Tibial nerve (tissue), 4 donors: ENCODE measurements at places on chromosomes 7 and 10. TPM values are rescaled to one million over a fixed set of nuclear protein-coding genes. Genes with fewer than 3 reads are reported as not detected.

DNA sequence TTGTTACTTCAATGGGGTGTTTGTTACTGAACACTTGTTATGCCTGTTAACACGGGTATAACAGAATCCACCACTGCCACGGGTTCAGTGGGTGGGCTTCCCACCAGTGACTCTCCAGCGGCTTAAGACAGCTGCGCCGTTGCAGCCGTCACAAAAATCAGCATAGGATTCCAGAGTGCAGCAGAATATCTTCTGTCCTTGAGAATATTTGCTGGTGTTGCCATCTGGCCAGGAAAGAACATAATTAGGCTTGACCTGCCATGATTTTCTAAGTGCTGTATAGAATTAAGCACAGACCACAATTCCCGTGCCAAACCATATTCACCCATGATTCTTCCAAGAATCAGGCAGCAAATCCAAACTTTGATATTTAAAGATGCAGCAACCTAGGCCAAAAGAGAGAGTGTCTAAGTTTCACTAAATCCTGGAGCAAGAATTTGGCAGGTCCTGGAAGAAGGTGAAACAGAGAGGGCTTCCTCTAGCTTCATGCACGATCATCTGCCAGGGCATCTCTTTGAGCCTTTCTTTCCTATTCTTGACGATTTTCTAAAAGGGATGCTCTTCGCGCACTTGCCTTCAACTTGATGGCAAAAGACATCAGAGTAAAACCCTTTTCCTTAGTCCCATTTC, 95.0 kb downstream of the FRMD4A start:
- H3K4me1 ChIP-seq = no peaks in the 10 kb centered on the region
- no peaks in the 10 kb centered on the region for H3K36me3 ChIP-seq

GRCh38 chr10:90579602-90580242, 278.1 kb downstream of the HTR7 start:
- H3K4me3 ChIP-seq = no peak overlapping the region
- no peak for DNase-seq
- H3K36me3 ChIP-seq = no peaks in the 10 kb centered on the region
- H3K27me3 ChIP-seq = no peaks in the 10 kb centered on the region
- no peaks in the 10 kb centered on the region for H3K4me1 ChIP-seq

EGFR gene
- total RNA-seq = 127 TPM

C7orf57 gene
- not detected for total RNA-seq

GRCh38 chr7:28230261-28230660, 49.7 kb upstream of the JAZF1 start:
- H3K36me3 ChIP-seq = no peaks in the 10 kb centered on the region
- no peak overlapping the region for H3K27ac ChIP-seq
- DNase-seq = no peak
- no peak overlapping the region for H3K4me3 ChIP-seq
